ENCODE measurements at places on chromosomes 1 and 21. TPM values are rescaled to one million over a fixed set of nuclear protein-coding genes. Genes with fewer than 3 reads are reported as not detected.

The RPE65 gene
- total RNA-seq: not detected

The C1orf105 gene
- total RNA-seq: 7.1 TPM

DNA sequence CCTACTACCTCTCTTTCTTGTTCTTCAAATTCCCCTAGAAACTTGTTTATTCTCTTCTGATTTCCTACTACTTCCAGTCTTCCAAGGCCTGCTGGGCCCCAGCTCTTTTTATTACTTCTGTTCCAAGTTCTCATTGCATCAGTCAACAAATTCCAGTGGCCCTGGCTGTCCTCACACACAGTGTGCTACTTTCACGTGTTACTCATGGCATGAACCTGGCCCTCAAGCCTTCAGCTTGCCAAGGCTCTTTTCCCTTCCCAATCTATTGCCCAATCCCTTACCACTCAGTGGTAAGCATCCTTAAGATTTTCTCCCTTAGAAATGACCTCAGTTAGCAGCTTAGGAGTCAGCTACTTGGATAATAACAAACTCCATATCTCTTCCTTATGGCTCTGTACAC, 613.5 kb downstream of the LMO4 start:
- no peak for DNase-seq

DNA sequence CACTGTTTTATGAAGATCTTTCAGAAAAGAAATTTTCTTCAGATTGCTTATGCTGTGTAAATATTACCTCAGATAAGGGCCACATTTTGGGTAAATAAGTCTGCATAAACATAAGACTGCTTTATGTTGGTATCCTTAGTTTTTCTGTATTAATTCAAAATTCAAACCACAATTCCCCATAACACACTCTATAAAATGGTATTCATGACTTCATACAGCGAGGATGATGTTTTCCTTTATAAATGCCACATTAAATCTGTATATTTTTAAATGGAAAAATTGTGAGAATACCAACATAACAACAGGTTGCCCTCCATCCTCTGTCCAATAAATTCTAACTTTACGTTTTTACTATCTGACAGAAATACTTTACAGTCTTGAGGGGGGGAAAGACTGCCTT, 248.7 kb upstream of the CXADR start:
- DNase-seq: no peak

Measured in left cardiac atrium (tissue), 4 donors.